GM13977 (cell line): ENCODE measurements at places on chromosomes 16 and 17.

DNA sequence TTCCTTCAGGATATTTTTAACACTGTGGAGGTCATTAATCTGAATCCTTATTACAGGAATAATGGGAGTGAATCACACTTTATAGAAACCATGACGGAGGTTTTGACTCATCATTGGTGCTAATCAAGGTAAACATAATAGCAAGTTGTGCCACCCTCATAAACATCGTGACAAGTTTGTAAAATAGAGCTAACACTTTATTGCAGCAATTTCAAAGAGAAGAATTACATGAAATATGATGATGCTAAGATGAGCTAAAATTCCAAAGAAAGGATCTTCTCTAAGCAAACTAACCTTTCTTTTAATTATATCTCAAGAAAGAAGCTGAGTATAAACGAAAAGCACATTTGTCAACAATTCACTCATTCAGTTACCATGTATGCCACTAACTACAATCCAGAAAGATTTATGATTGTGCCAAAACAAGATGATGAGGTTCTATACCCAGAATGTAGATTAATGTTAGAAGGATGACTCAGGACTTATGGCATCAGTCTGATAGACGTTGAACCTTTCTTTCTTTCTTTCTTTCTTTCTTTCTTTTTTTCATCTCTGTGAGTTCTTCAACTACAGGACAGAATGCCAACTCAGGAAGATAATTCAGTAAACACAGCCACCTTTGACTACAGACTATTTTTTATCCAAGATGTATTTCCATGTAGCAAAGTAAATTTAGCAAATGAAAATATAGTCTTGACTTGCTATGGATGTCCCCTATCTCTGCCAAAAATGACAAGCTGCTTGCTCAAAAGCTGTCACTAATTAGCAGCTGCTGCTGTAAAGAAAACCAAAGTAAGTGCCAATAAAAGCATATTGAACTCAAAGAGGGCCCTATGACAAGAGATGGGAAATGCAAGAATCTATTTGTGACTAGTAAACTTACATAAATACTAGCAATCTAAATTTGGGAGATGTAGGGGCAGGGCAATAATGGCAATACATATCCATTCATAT lies 23.3 kb downstream of the STAT5B start:
- no peak for DNase-seq

DNA sequence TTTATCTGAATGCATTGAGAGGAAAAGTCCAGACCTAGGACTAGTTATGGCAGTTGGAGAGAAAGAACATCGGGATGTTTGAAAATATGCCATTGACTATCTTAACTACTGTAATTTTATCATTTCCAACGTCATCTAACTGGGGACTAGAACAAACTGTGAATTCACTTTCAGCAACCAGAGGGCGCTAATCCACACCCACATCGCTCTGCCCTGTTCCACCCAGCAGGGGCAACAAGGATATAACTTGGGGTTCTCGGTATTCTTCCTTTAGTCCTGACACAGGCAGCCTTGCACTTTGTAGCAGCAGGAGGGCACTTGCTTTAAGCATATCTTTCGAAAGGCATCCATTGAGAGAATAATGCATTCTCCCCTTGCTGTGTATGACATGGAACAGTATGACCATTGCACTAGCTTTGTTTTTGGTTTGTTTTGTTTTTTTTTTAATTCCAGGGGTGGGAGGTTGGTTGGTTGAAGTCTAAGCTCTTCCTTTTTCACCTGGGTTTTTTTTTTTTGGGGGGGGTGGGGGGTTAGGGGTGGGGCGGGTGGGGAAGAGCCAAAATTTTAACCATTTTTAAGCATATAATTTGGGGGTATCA lies 31.5 kb downstream of the SIAH1 start:
- peak; percentile 73 for DNase-seq

- DNase-seq, result no peak
Measured at GRCh38 chr16:87824991-87825841, 44.1 kb downstream of the SLC7A5 start.

GRCh38 chr17:74680941-74681340 lies 31.8 kb downstream of the CD300LF start:
- DNase-seq, result no peak

DNA sequence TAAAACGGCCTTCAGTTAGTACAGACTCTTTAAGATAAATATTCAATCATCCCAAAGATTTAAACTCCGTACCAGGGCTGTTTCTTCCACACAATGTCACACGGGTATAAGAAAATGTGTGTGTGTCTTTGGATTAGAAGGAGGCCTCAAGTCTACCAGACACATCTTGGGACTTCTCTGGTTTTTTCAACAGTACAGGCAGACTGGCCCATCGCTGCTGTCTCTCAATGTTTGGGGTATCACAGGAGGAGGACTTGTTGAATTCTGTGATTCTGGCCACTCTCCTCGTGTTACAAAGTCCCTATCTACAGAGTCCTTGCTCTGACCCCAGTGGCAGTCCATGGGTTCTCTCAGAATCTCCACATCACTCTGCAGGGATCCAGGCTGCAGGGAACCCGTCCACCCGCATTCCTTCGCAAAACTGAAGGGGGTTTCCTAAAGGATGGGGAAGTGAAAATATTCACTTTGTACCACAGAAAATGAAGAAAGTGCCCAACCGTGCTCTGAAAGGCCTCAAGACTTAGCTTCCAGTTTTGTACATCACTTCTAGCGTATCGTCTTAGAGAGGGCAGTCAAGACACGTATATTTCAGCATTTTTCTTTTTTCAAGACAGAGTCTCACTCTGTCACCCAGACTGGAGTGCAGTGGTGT lies 373.2 kb downstream of the NPIPA8 start:
- DNase-seq, result no peak

DNA sequence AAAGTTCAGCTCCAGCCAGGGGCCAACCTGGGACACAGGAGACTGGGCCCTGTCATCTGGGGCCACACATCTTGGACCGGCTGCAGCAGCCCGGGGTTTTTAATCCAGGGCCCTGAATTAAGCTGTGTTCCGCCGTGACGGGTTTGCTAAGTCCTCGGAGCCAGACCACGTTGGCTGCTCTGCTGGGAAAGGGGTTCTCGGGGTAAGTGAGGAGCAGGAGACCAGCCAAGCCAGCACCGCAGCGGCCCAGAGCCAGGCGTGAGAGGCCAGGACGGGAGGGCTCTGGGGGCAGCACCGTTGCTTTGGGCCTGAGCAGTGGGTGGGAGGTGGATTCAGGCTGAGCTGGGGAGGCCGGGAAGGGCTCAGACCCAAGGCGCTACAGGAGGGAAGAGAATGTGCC lies 31.3 kb upstream of the CBX4 start:
- DNase-seq, result no peak

GRCh38 chr16:14132696-14133048 lies 61.6 kb downstream of the MRTFB start:
- DNase-seq, result peak; percentile 30

DNA sequence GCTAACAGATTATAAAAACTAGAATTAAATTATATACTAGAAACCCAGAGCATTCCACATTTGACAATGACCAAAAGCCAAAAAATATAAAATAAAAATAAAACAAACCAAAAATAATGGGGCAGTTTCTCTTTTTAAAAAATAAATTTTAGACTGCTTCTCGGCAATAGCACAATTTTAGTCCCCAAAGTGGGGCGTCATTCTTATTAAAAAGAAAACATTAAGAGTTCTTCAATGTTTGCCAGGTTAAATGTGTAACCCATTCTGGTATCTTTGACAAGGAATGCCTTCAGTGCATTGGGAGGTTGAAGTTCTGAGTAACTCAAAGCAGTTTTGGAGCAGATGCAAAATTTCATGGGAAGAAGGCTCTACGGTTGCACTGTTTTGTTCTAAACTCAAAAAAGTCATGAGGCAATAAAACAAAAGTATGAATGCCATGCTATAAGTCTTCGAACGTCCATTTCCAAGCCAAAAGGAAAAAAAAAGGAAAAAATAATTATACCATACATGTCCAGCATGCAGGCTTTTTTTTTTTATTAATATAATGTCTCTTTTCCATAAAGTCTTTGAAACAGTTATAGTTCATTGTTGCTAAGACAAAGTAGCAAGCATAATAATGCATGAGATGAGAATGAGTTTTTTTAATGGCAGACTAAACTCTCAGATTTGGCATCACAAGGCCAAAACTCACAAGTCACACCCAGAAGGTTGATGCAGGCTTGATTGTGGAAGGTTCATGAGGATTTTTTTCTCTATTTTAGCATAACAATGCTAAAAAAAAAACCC lies 3.1 kb downstream of the MAF start:
- no peak for DNase-seq

- no peak for DNase-seq
Measured at GRCh38 chr17:27290916-27291598, 2.9 kb upstream of the WSB1 start.

DNA sequence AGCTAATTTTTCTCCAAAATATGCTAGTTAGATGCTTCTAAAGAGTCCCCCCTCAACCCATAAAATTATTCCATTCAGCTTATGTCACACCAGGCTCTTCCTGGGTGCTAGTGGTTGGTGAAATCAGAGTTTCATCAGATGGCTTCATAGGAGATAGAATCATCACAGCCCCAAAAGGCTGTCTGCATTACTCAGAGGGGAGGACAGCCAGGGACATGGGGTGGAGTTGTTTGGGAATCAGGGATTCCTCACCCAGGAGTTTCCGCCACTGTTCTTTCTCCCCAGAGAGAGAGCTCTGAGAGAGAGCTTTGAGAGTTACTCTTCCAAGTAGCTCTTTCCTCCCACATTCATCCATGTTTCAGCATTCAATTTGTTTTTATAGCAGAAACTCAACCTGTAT lies 288 bp upstream of the KRT34 start:
- no peak for DNase-seq

- DNase-seq, result no peak
Measured at GRCh38 chr16:22681554-22682291, 132.2 kb upstream of the HS3ST2 start.

GRCh38 chr16:57590654-57591085 lies 37.8 kb upstream of the ADGRG1 start:
- DNase-seq, result no peak

- no peak for DNase-seq
Measured at GRCh38 chr17:17935321-17936271, 36.6 kb downstream of the TOM1L2 start.

GRCh38 chr17:33520426-33521330 lies 227.6 kb upstream of the ASIC2 start:
- DNase-seq, result peak; percentile 73

GRCh38 chr16:23754594-23755483 lies at the start of gene CHP2:
Gene CHP2 (plus strand): TSS chr16:23755026. CDS start chr16:23755050, 24 bp downstream.
- DNase-seq, result peak; percentile 27

GRCh38 chr16:11546608-11547061 lies 40.1 kb downstream of the LITAF start:
- DNase-seq, result no peak

DNA sequence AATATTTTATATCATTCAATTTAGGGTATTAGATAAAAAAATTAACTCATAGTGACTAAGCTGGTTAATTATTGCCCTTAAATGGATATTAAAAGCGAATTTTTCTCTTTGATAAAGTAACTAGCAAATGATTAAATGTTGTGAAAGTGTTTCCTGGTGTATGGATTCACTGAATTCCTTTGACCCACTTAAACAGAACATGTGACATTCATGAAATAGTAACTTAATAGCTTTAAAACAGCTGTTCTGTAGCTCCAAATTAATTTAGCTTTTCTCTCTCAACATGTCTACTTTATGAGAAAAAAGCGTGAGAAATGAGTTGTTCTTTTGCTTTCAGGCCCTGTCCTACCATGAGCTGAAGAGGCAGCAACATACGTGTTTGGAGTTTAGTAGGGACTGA lies 36.4 kb upstream of the APPBP2 start:
- DNase-seq, result no peak

- peak; percentile 49 for DNase-seq
Measured at GRCh38 chr17:13030459-13031300, 12.9 kb upstream of the ELAC2 start.

- no peak for DNase-seq
Measured at GRCh38 chr17:33284022-33284421, 9.1 kb downstream of the ASIC2 start.

GRCh38 chr17:81350320-81350890 lies 44.9 kb upstream of the BAHCC1 start:
- no peak for DNase-seq

DNA sequence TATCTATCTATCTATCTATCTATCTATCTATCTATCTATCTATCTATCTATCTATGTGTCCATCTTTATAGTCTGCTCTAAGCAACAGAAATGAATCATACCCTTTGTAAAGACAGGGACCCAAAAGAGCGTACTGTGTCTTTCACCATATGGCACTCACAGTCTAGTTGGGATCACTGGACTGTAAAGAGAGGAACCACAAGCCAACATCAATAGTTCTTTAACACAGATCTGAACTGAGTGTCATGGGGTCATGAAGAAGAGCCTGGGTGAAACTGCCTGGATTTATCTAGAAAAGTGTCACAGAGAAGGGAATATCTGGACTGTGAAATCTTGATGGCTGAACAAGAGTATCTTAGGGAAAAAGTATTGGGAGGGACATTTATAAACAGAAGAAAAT lies 619.1 kb upstream of the SOX9 start:
- no peak for DNase-seq

GRCh38 chr17:19448341-19449268 lies 37.6 kb downstream of the RNF112 start:
- DNase-seq, result no peak

DNA sequence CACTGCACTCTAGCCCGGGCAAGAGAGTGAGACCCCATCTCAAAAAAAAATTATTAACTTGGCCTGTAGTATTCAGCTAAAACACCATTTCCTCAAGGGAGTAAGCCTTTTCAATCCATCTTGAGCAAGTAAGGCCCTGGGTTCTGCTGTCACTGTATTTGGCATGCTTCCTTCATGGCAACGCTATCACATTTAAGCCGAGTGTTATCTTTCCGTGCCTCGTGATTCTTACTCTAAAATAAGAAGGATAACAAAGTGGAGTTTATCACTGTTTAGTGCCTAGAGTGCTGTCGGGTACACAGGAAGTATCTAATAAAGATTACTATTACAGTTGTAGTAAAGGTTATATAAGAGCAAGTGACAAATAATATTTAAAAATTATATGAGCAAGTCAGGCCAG lies 8.8 kb downstream of the VPS53 start:
- DNase-seq, result no peak

DNA sequence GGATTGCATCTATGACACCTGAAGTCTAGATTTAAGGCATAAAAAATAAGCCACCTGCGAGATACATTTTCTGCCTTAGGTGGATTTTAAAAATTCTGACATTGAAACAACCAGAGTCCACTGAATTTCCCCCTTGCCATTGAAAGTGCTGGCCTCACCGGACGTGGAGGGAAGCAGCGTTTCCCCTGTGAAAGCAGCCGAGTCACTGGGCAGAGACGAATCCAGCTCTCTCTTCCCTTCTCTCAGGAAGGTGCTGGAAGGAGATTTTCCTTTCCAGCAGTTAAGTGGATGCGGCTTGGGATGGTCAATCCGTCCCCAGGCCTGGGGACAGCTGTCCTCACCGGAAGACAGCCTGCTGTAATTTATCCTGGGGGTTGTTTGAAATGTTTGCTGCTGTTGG lies 270.9 kb upstream of the FOXF1 start:
- no peak for DNase-seq

DNA sequence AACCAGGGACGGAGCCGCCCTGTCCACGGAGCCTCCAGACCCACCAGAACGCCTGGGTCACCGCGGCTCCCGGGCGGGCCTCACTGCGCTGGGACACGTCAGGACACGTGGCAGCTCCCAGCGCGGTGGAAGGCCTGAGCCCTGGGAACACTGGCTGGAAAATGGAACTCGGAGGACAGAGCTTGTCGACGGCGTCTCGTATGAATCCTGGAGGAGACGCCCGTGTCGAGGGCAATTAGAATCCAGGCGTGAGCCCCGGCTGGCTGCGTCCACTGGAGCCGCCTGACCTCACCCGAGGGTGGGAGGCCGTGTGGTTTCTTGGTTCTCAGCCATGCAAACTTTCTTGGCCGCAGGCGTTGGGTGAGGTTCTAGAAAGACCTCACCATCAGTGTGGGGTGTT lies 173.9 kb downstream of the LAT start:
- DNase-seq, result no peak

GRCh38 chr16:62692685-62693084 lies 656.4 kb upstream of the CDH8 start:
- DNase-seq, result no peak
